Natural killer cell (primary cell): ENCODE measurements at places on chromosomes 2 and 18. TPM values are rescaled to one million over a fixed set of nuclear protein-coding genes. Genes with fewer than 3 reads are reported as not detected.
A peak's percentile ranks its signal among the peaks of the same experiment; 100 is the strongest.

The RRM2 gene
- 18.5 TPM for total RNA-seq

The NEU4 gene
- total RNA-seq, result 0.39 TPM

The TEKT4 gene
- not detected for total RNA-seq

The DCTN1 gene
- 116 TPM for total RNA-seq

The CCDC121 gene
- 0.25 TPM for total RNA-seq

The ADD2 gene
- total RNA-seq, result 0.40 TPM

The RUFY4 gene
- 0.82 TPM for total RNA-seq

The POTEI gene
- total RNA-seq, result not detected

- peaks cover 8% of the 10 kb centered on the region for H3K4me1 ChIP-seq
- no peaks in the 10 kb centered on the region for H3K36me3 ChIP-seq
- H3K27me3 ChIP-seq, result peaks cover 2% of the 10 kb centered on the region
- peak; percentile 65 for DNase-seq
- H3K4me3 ChIP-seq, result peak overlapping the region; percentile 66
- peak overlapping the region; percentile 63 for H3K27ac ChIP-seq
Measured at GRCh38 chr2:23940718-23941620, 706 bp downstream of the UBXN2A start.

GRCh38 chr2:223887127-223887526 lies 49.7 kb upstream of the AP1S3 start:
- DNase-seq, result no peak
- no peaks in the 10 kb centered on the region for H3K27me3 ChIP-seq
- H3K36me3 ChIP-seq, result peaks cover 43% of the 10 kb centered on the region
- no peak overlapping the region for H3K27ac ChIP-seq

- DNase-seq, result no peak
- no peaks in the 10 kb centered on the region for H3K27me3 ChIP-seq
- no peak overlapping the region for H3K27ac ChIP-seq
- H3K4me1 ChIP-seq, result no peaks in the 10 kb centered on the region
- H3K36me3 ChIP-seq, result peaks cover 2% of the 10 kb centered on the region
Measured at GRCh38 chr2:53740170-53740569, 27.4 kb upstream of the CHAC2 start.

- H3K27ac ChIP-seq, result no peak overlapping the region
- peaks cover 2% of the 10 kb centered on the region for H3K27me3 ChIP-seq
- H3K4me1 ChIP-seq, result peaks cover 23% of the 10 kb centered on the region
- DNase-seq, result no peak
- H3K4me3 ChIP-seq, result no peak overlapping the region
Measured at GRCh38 chr2:96508521-96509113, 3.5 kb upstream of the NEURL3 start.

DNA sequence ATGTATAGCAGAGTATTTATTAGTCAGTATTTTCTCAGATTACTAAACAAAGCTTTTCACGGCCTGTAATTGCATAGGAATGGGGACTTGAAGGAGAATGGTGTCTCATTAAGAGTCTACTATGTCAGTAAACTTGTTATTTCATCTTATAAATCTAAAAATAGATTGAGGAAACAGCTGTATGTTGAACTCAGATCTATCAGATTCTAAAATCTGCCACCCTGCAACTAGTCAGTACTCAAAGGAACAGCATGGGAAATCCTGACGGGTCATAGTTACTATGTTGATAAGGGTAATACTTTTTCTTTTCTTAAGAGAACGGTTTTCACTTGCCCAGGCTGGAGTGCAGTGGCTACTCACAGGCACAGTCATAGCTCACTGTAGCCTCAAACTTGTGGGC lies 70.2 kb upstream of the EMILIN2 start:
- H3K36me3 ChIP-seq, result peaks cover 87% of the 10 kb centered on the region
- no peaks in the 10 kb centered on the region for H3K4me1 ChIP-seq
- H3K4me3 ChIP-seq, result no peak overlapping the region
- no peak overlapping the region for H3K27ac ChIP-seq

GRCh38 chr18:78494204-78495085 lies 485.2 kb upstream of the SALL3 start:
- H3K36me3 ChIP-seq, result no peaks in the 10 kb centered on the region
- H3K27me3 ChIP-seq, result no peaks in the 10 kb centered on the region
- no peak overlapping the region for H3K27ac ChIP-seq
- H3K4me1 ChIP-seq, result no peaks in the 10 kb centered on the region
- no peak overlapping the region for H3K4me3 ChIP-seq

- H3K36me3 ChIP-seq, result no peaks in the 10 kb centered on the region
- no peaks in the 10 kb centered on the region for H3K27me3 ChIP-seq
- H3K4me3 ChIP-seq, result no peak overlapping the region
- no peak for DNase-seq
- no peaks in the 10 kb centered on the region for H3K4me1 ChIP-seq
Measured at GRCh38 chr2:62112179-62112578, 83.7 kb upstream of the B3GNT2 start.

DNA sequence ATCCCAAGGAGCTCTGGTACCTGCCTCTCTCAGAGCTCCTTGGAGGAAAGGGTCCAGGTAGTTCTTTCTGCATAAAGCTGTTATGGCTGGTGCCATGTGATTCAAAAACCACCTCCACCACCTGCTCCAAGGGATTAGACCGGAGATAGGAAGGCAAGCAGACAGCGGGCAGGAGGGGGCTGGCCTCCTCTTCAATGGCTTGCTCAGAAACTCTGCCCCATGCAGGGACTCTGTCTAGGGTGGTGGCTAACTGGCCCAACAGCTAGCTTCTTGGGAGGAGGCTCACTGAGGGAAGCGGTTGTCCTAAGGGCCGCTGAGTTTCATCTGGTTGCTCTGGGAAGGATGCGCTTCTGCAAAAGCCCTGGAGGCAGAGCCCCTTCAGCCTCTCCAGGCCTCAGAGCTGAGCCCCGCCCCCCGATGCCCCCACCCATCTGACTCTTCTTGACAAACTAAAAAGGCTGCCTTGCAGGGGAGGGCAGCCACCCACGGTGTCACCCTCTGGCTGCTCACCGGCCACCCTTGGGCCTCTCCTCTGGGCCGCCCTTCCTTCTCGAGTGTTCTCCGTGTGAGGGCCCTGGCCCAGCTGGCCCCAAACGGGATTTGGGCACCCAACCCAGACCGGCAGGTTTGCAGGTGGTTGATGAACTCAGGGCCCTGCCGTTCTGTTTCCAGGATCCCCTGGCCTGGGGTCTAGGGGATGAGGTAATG lies 90.2 kb downstream of the MCFD2 start:
- H3K4me3 ChIP-seq, result no peak overlapping the region

- H3K36me3 ChIP-seq, result no peaks in the 10 kb centered on the region
- no peak overlapping the region for H3K4me3 ChIP-seq
- H3K4me1 ChIP-seq, result no peaks in the 10 kb centered on the region
- no peaks in the 10 kb centered on the region for H3K27me3 ChIP-seq
Measured at GRCh38 chr2:119419065-119419464, 12.6 kb upstream of the TMEM37 start.

- DNase-seq, result no peak
- no peak overlapping the region for H3K4me3 ChIP-seq
- H3K27ac ChIP-seq, result no peak overlapping the region
Measured at GRCh38 chr18:59343926-59344325, 15.1 kb downstream of the LMAN1 start.

DNA sequence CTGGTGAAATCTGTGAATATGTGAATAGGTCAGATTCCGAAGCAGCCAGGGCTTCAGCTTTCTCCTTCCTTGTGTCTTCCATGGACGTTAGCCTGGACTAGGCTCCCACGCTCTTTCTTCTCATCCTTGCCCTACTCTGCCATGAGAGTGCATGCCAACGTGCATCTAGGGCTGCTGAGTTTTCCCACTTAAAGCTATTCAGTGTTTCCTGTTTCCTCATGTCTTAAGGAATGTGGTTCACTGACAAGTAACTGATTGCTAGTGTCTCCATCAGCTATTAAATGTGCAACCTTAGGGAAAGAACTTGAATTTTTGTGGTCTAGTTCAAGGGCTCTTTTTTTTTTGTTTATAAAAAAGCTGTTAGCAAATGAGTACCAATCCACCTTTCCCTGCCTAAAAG lies 642.3 kb upstream of the LINC00305 start:
- H3K36me3 ChIP-seq, result no peaks in the 10 kb centered on the region
- H3K4me1 ChIP-seq, result no peaks in the 10 kb centered on the region
- H3K27me3 ChIP-seq, result no peaks in the 10 kb centered on the region
- no peak overlapping the region for H3K4me3 ChIP-seq
- no peak overlapping the region for H3K27ac ChIP-seq

DNA sequence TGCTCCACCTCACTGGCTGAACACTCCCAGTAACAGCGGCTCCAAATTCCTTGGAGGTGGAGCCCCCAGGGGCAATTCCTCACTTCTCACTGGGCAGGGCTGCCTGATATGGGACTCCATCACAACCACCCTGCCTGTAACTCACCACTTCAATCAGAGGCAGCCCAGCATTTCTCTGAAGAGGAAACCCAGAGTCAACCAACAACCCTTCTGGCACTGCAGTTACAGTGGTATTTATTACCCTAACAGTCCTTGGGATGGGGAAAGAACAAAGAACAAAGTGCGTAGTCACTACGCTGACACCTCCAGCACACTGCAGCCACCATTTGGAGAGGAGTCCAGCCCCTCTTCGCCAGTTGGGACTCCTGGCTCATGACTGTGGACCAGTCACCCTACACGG lies 85.7 kb upstream of the GALNT13 start:
- no peaks in the 10 kb centered on the region for H3K36me3 ChIP-seq
- H3K27ac ChIP-seq, result no peak overlapping the region
- H3K27me3 ChIP-seq, result no peaks in the 10 kb centered on the region
- H3K4me3 ChIP-seq, result no peak overlapping the region
- DNase-seq, result no peak

DNA sequence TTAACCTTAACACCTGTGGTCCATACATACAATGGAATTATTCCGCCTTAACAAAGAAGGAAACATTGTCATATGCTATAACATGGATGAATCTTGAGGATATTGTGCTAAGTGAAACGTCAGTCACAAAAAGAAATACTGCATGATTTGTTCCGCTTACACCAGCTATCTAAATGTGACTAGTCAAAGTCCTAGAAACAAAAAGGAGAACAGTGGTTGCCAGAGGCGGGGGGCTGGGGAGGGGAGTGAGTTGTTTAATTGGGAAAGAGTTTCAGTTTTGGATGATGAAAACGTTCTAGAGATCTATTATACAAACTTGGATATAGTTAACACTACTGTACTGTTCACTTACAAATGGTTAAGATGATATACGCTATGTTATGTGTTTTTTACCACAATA lies 72.0 kb downstream of the SPRED2 start:
- no peaks in the 10 kb centered on the region for H3K27me3 ChIP-seq

- H3K4me3 ChIP-seq, result no peak overlapping the region
- no peaks in the 10 kb centered on the region for H3K27me3 ChIP-seq
Measured at GRCh38 chr2:88471083-88471942, 18.8 kb upstream of the FOXI3 start.

DNA sequence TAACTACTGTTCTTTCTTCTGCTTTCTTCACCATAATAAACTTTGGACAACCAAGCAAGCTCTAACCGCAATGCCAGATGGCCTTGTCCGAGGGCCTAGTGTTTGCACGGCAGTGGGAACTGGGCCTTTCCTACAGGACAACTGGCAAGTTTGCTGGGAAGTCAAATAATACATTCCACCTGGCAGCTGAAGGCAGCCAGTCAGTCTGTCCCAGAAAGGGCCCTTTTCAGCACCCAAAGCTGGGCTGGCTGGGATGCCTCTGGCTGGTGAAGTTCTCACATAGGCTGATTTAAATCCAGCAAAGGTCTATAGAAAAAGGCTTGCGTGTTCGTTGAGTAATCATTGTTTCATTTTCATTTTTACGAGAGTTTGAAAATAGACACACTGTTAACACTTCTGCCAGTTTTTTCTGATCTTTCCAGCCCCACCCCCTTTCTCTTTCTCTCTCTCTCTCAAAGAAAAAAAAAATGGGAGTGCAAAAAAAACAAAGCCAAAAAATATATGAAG lies 110.0 kb upstream of the EPAS1 start:
- H3K4me3 ChIP-seq, result no peak overlapping the region
- peaks cover 4% of the 10 kb centered on the region for H3K4me1 ChIP-seq
- H3K36me3 ChIP-seq, result no peaks in the 10 kb centered on the region
- DNase-seq, result peak; percentile 54

DNA sequence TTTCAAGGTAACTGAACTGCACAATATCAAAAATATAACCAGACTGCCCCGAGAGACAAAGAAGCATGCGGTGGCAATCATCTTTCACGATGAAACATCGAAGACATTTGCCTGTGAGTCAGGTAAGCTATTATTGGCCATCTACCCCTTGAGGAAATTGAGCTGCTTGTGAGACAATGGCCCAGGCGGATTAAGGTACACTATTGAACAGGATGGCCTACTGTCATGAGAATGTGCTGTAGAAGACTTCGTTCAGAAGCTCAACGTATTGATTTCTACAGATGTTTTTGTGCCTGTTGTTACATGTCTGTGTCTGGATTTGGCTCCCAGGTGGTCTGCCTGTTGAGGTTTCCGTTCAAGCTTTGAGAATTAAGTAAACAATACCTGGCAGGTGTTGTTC lies 198.7 kb downstream of the DOK6 start:
- H3K27ac ChIP-seq, result no peak overlapping the region
- no peak for DNase-seq
- no peaks in the 10 kb centered on the region for H3K36me3 ChIP-seq
- H3K4me3 ChIP-seq, result no peak overlapping the region
- H3K27me3 ChIP-seq, result no peaks in the 10 kb centered on the region

GRCh38 chr2:54560146-54560881 lies 104.2 kb downstream of the SPTBN1 start:
- no peaks in the 10 kb centered on the region for H3K36me3 ChIP-seq
- DNase-seq, result no peak
- peak overlapping the region; percentile 90 for H3K27ac ChIP-seq
- peak overlapping the region; percentile 92 for H3K4me3 ChIP-seq
- H3K27me3 ChIP-seq, result no peaks in the 10 kb centered on the region
